Activated naive CD8-positive, alpha-beta T cell treated with anti-CD3 and anti-CD28 coated beads, Interleukin-2, amount 10 ng/mL, durations not matched to agents 7 days and 5 days (primary cell): ENCODE measurements at places on chromosomes 6 and 20. TPM values are rescaled to one million over a fixed set of nuclear protein-coding genes. Genes with fewer than 3 reads are reported as not detected.
A peak's percentile ranks its signal among the peaks of the same experiment; 100 is the strongest.

PRSS16 gene
- total RNA-seq = 1.4 TPM

GRCh38 chr20:5657190-5657875 is 92.9 kb upstream of the SHLD1 start:
- peaks cover 3% of the 10 kb centered on the region for H3K4me1 ChIP-seq
- no peaks in the 10 kb centered on the region for H3K36me3 ChIP-seq
- no peaks in the 10 kb centered on the region for H3K27me3 ChIP-seq
- H3K4me3 ChIP-seq = no peak overlapping the region
- no peak overlapping the region for H3K27ac ChIP-seq

DNA sequence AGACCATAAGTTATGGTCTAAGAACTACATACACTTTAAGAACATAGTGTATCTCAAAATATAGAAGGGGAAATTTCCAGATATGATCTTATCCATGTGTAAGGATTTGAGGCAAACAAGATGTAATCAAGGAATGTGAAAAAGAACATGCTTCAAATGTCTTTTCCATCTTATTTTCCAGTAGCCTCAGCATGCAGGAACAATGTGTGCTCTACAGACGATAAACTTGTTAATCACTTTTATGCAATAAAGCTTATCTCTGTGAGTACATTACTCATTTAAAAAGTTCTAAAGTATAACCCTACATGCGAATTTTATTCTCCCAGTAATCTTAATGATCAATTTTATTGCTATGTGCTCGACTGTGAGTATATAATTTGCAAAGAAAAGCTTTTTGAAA is 185.2 kb downstream of the ALDH8A1 start:
- H3K4me1 ChIP-seq = no peaks in the 10 kb centered on the region
- H3K4me3 ChIP-seq = no peak overlapping the region
- no peak for DNase-seq
- no peak overlapping the region for H3K27ac ChIP-seq
- no peaks in the 10 kb centered on the region for H3K36me3 ChIP-seq

- H3K4me1 ChIP-seq = peaks cover 3% of the 10 kb centered on the region
- H3K27ac ChIP-seq = peak overlapping the region; percentile 44
- H3K4me3 ChIP-seq = no peak overlapping the region
- peaks cover 51% of the 10 kb centered on the region for H3K36me3 ChIP-seq
- DNase-seq = no peak
- H3K27me3 ChIP-seq = no peaks in the 10 kb centered on the region
These were observed 59.8 kb downstream of the SHPRH start for GRCh38 chr6:145904391-145904790.

DNA sequence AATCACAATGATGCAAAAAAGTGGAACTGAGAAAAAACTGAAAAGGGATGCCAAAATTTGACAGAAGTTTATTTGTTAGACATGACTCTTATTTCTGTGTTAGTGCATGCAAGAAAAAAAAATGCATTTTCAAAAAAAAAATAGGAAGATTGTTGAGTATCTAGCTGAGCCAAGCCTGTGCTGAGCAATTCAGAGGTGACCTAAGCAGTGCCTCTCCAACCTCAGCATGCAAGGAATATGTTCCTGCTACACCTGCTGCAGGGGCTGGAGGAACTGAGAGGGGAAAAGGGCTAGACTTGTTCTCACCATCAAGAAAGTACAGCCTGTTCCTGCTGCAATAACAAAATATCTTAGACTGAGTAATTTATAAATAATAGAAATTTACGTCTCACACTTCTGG is 24.0 kb downstream of the BPIFA2 start:
- DNase-seq = no peak
- H3K27ac ChIP-seq = no peak overlapping the region
- H3K36me3 ChIP-seq = no peaks in the 10 kb centered on the region
- no peaks in the 10 kb centered on the region for H3K4me1 ChIP-seq
- no peak overlapping the region for H3K4me3 ChIP-seq

- no peak overlapping the region for H3K4me3 ChIP-seq
- H3K27me3 ChIP-seq = no peaks in the 10 kb centered on the region
- no peak for DNase-seq
- no peak overlapping the region for H3K27ac ChIP-seq
- no peaks in the 10 kb centered on the region for H3K4me1 ChIP-seq
- H3K36me3 ChIP-seq = no peaks in the 10 kb centered on the region
These were observed 64.9 kb upstream of the BTBD3 start for GRCh38 chr20:11852811-11853210.
